ENCODE measurements at places on chromosomes 12 and 14. TPM values are rescaled to one million over a fixed set of nuclear protein-coding genes. Genes with fewer than 3 reads are reported as not detected.

The KRT82 gene
- not detected for total RNA-seq

The BRAP gene
- 22.7 TPM for total RNA-seq

The HOXC12 gene
- not detected for total RNA-seq

The MAP3K9 gene
- total RNA-seq, result 40.8 TPM

The MGP gene
- total RNA-seq, result 23.1 TPM

The SLC17A8 gene
- 2.0 TPM for total RNA-seq

The AMN gene
- total RNA-seq, result 0.29 TPM

The IRAK3 gene
- total RNA-seq, result 2.7 TPM

The VRTN gene
- not detected for total RNA-seq

The MBIP gene
- 25.6 TPM for total RNA-seq

The APOF gene
- total RNA-seq, result not detected

The FAM186B gene
- 0.15 TPM for total RNA-seq

The KRT74 gene
- total RNA-seq, result not detected

The SAMD15 gene
- 3.6 TPM for total RNA-seq

The TPH2 gene
- total RNA-seq, result 0.88 TPM

The SERPINA12 gene
- not detected for total RNA-seq

The NRXN3 gene
- 218 TPM for total RNA-seq

The TRHDE gene
- total RNA-seq, result 50.4 TPM

The INHBC gene
- not detected for total RNA-seq

The RNU4-1 gene
- total RNA-seq, result 3,452 TPM

The RNASE2 gene
- 0.88 TPM for total RNA-seq

The TAS2R13 gene
- 9.0 TPM for total RNA-seq

The SCYL2 gene
- total RNA-seq, result 49.0 TPM

The SOAT2 gene
- total RNA-seq, result not detected

The CEBPE gene
- not detected for total RNA-seq

The TMPRSS12 gene
- not detected for total RNA-seq

The CMKLR1 gene
- 3.3 TPM for total RNA-seq

The FBLN5 gene
- 11.4 TPM for total RNA-seq

The SUPT16H gene
- total RNA-seq, result 71.3 TPM

The RALGAPA1 gene
- 151 TPM for total RNA-seq

The CACNA1C gene
- 66.9 TPM for total RNA-seq

The KRT6C gene
- not detected for total RNA-seq

The RASSF3 gene
- 12.8 TPM for total RNA-seq

The C12orf50 gene
- total RNA-seq, result 0.28 TPM

The RBP5 gene
- total RNA-seq, result 2.5 TPM

The CLEC4C gene
- total RNA-seq, result not detected

The OAS3 gene
- total RNA-seq, result 6.0 TPM

The LMO3 gene
- total RNA-seq, result 309 TPM

The SERPINA3 gene
- total RNA-seq, result 80.9 TPM

The OR4E2 gene
- total RNA-seq, result not detected

The RNASE3 gene
- total RNA-seq, result not detected

The IGF1 gene
- 1.6 TPM for total RNA-seq

The PRH2 gene
- not detected for total RNA-seq

The CMTM5 gene
- 62.2 TPM for total RNA-seq

The SLC7A8 gene
- total RNA-seq, result 25.5 TPM

The TMED8 gene
- total RNA-seq, result 29.4 TPM

The IL22 gene
- not detected for total RNA-seq

The LRP1-AS gene
- not detected for total RNA-seq

The MYH6 gene
- not detected for total RNA-seq

The BICDL1 gene
- 61.6 TPM for total RNA-seq

The AQP6 gene
- 1.7 TPM for total RNA-seq

The SCN8A gene
- total RNA-seq, result 152 TPM

The C12orf54 gene
- total RNA-seq, result not detected

The P2RX2 gene
- total RNA-seq, result not detected

The BEST3 gene
- 13.9 TPM for total RNA-seq

The SLC5A8 gene
- total RNA-seq, result 1.0 TPM

The SLC7A7 gene
- 1.5 TPM for total RNA-seq

The GPR162 gene
- total RNA-seq, result 146 TPM
